ENCODE measurements at places on chromosomes 4 and X. TPM values are rescaled to one million over a fixed set of nuclear protein-coding genes. Genes with fewer than 3 reads are reported as not detected.

The CT83 gene
- not detected for polyA plus RNA-seq

The CXorf51B gene
- not detected for polyA plus RNA-seq

The FAM9B gene
- polyA plus RNA-seq = not detected

The RBBP7 gene
- 112 TPM for polyA plus RNA-seq

The PPARGC1A gene
- 22.8 TPM for polyA plus RNA-seq

The VEGFD gene
- 1.2 TPM for polyA plus RNA-seq

The AMOT gene
- 5.5 TPM for polyA plus RNA-seq

The GABRE gene
- polyA plus RNA-seq = 3.3 TPM

The SCRG1 gene
- polyA plus RNA-seq = 0.11 TPM

The MAGEA3 gene
- polyA plus RNA-seq = not detected

The STATH gene
- not detected for polyA plus RNA-seq

The F8A2 gene
- polyA plus RNA-seq = not detected

The GAGE12J gene
- not detected for polyA plus RNA-seq

The FDCSP gene
- not detected for polyA plus RNA-seq

The SPATA18 gene
- 5.9 TPM for polyA plus RNA-seq

The DMD gene
- polyA plus RNA-seq = 4.2 TPM

The DUX4 gene
- polyA plus RNA-seq = not detected

The GLRA2 gene
- polyA plus RNA-seq = not detected

The HPGDS gene
- polyA plus RNA-seq = 1.9 TPM

The SULT1E1 gene
- 0.28 TPM for polyA plus RNA-seq

The RIPPLY1 gene
- 6.9 TPM for polyA plus RNA-seq

The ARX gene
- polyA plus RNA-seq = 0.13 TPM

The NXF2 gene
- polyA plus RNA-seq = not detected

All from kidney (tissue), 22 donors.